Right ventricle myocardium inferior (tissue), 1 donor: ENCODE measurements at places on chromosomes 1 and 21. TPM values are rescaled to one million over a fixed set of nuclear protein-coding genes. Genes with fewer than 3 reads are reported as not detected.

LCE6A gene
- not detected for total RNA-seq

PLA2G2E gene
- total RNA-seq, result not detected

MASP2 gene
- not detected for total RNA-seq

DNA sequence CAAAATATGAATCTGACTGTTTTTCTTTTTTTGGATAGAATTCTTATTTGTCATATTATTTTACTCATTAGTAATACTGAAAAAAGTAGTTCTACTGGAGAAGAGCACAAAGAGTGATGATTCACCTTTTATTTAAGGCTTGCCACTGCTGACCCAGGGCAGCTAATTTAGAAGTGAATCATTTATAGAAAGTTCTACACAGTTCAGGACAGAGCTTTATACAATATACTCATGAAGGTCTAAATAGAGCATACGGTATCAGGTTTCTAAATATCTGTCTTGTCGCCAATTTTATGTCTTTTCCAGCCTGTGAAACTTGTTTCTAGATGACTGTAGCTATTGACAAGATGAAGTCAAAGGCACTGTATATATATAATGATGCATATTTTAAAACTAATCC is 25.0 kb downstream of the GIPC2 start:
- DNase-seq, result no peak

GRCh38 chr1:75310067-75310466 is 175.9 kb downstream of the LHX8 start:
- DNase-seq, result no peak

- no peak for DNase-seq
Measured at GRCh38 chr1:24683713-24684162, 40.6 kb downstream of the SRRM1 start.

- DNase-seq, result no peak
Measured at GRCh38 chr1:208433086-208433485, 188.9 kb upstream of the PLXNA2 start.

- DNase-seq, result no peak
Measured at GRCh38 chr1:229280921-229281320, 10.0 kb downstream of the RAB4A start.

DNA sequence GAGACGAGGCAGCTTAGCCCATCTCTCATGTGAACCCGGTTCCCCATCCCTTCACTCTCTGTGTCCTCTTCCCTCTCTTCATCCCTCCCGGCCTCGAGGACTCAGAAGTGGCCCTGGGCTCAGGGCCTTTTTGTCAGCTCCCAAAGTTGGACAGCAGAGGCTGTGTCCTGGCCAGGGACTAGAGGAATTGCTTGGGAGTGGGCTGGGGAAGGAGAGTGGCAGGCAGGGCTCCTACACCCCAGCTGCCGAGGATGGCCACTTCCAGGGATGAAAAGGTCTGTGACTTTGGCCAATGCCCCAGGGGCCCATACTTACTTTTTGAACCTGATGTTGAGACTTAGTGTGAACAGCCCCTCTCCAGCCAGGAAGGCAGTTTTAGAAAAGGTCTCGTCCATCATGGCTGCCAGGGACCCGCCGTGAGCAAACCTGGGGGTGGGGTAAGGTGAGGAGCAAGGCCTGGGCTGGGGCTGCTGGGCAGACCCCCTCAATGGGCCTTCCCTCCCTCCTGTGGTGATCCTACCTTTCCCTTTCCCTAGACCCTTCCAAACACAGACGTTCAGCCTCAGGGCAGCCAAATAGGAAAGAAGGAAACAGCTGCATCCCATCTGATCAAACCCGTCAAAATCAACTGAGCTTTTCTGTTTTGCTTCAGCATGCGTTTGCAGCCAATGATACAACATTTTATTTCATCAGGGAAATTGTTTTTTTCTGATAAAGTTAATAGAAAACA is 5.5 kb downstream of the THEM5 start:
- DNase-seq, result no peak

DNA sequence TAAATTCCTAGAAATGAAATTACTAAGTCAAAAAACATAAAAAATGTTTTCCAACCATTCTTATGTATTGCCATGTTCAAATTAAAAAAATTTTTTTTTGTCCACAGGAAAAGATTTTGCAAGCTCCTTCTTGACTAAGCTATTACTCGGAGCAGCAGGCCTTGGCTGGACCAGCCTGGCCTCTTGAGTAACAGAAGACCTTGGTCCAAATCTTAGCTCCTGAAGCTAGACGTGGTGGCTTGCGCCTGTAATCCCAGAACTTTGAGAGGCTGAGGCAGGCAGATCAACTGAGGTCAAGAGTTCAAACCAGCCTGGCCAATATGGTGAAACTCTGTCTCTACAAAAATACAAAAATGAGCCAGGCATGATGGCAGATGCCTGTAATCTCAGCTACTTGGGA is 77.6 kb downstream of the CLSTN1 start:
- DNase-seq, result no peak

DNA sequence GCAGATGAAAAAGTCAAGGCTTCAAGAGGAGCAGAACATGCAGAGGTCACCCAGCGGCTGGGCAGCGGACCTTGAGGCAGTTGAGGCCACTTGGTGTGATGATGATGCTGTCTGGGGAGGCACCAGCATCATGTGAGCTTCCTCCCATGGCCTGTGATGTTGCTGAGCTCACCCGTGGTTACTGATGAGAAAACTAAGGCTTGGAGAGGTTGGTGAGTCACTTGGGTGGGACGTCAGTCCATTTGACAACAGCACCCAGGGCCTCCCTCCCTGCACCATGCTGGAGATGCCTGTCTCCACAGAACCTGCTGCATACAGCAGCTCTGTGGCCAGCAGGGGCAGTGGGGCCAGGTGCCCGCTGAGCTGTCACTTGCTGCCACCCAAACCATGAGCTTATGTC is 146.8 kb downstream of the NPHP4 start:
- no peak for DNase-seq
